ENCODE measurements at places on chromosomes 6 and 20.

GRCh38 chr20:25468126-25469075 lies 60.9 kb downstream of the GINS1 start:
- no peak for DNase-seq

DNA sequence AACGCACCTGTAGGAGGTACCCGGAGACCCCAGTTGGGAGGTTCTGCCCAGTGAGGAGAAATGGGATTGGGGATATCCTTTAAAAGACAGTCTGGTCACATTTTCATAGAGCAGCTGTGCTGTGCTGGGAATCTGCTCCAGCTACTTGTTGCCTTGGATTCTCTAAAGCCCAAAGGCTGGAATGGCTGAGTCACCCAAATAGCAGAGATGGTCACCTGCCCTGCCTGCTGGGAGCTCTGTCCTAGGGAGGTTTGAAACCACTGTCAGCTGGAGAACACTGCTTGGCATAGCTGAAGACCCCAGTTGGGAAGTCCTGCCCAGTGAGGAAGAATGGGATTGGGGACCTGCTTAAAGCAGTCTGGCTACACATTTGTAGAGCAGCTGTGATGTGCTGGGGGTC lies 34.8 kb upstream of the TFB1M start:
- DNase-seq = no peak

- no peak for DNase-seq
Observed at GRCh38 chr6:42383421-42384205, 68.1 kb downstream of the TRERF1 start.

GRCh38 chr6:35259948-35260590 lies 534 bp downstream of the ZNF76 start:
- peak; percentile 66 for DNase-seq

DNA sequence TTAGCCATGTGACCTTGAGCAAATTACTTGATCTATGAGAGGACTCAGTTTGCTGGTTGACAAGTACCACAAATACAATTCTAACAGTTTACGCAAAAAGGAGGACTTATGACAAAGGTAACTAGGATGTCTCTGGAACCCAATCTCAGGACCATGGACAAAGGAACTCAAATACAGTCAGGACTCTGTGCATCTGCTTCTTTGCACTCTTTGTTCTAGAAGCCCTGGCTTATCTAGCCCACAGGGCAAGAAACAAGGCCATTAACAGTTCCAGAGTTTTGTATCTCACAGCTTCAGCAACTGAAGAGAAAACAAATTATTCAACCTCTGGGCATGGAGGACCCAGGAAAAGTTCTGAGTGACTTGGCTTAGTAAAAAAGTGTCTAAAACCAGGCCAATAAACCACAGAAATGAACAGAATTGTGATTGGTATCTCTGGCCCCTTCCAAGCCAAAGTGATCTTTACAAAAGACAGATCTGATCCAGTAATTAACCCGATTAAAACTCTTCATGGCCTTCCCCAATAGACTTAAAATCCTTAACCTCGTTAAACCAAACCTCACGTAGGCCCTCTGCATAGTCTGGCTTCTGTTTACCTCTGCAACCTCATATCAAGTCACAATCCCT lies 5.9 kb downstream of the WASF1 start:
- no peak for DNase-seq

DNA sequence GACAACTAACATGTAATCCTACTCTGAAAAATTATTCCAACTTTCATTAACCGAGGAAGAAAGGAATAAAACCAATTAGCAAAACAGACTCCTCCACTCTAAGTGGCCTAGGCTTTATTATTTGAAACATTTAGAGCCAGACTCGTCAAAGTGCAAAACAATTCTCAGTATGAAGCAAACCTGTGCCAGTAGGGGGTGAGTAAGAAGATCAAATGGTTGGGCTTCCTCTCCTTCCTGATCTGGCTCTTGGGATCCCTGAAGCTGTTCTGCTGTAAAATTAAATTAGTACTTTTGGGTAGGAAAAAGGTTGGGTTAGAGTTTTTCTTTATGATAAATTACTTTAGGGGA lies 177.6 kb upstream of the MAN1A1 start:
- DNase-seq = no peak

DNA sequence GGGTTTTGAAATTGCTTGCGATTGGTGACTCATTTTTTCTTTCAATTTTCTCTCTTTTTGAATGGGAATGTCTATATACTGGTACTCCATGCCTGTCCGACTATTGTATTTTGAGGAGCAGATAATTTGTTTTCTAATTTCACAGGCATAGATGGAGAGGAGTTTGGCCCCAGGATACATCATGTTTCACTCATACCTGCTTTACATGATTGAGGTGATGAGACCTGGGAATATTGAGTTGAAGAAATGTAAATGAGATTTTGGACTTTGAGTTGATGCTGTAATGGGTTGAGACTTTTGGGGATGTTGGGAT lies 253.1 kb upstream of the RAB32 start:
- DNase-seq = no peak

DNA sequence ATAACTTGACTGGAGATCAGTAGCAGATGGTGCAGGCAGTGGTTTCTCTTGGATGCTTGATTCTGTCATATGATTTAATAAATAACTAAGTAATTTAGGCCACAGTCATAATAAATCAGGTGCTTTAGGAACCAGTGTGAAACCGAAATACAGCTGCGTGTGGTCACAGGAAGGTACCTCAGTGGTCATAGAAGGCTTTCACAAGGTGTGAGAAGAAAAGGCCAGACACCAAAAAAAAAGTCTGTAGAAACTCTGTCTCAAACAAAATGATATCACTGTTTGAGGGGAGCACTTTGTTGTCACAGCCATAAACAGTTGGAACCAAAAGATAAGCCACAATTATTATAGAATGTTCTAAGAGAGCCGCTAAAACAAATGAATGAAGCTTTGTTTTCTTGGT lies 56.5 kb downstream of the ARMC2 start:
- DNase-seq = no peak

DNA sequence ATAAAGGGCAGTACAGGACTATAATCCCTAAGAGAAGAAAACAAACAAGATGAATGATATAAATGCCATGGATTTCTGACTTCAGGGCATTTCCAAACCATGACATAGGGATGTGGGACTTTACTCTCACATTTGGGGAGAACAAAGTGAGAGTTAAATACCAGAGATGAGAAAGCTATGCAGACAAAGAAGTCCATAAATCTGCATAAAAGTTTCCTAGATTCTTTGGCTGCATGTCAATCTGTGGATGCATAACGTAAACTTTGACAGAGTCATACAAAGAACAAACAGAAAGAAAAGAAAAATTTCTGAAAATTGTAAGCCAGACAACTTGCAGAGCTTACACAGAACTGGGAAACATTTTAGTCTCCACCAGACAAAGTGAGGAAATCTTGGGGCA lies 11.7 kb downstream of the EPM2A start:
- DNase-seq = no peak

- no peak for DNase-seq
Observed at GRCh38 chr6:16689788-16690607, 71.3 kb downstream of the ATXN1 start.

DNA sequence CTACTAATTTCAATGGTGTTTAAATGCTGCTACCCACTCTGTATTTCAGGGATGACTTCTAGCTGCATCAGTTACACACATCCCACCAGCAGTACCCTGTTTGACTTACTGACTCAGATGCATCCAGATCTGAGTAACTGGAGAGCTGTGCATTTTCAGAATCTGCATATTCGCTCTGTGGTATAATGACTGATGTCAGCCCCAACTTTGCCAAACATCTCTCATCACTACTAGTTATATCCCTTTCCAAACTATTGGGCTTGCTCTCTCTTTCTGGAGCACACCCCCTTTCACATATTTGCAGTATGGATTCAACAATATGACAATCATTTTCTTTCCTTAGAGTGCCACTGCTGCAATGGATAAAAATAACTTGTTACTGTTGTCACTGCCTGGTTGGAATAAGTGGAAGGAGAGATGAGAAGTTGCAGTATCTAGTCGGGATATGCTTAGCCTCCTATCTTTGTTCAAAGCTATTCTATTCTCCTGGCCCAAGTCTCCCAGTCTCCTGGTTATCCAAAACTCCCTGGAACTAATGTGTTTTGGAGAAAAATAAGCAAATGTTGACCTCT lies 3.3 kb upstream of the RSPO3 start:
- DNase-seq = no peak

GRCh38 chr6:16181439-16182297 lies 52.8 kb downstream of the MYLIP start:
- no peak for DNase-seq

DNA sequence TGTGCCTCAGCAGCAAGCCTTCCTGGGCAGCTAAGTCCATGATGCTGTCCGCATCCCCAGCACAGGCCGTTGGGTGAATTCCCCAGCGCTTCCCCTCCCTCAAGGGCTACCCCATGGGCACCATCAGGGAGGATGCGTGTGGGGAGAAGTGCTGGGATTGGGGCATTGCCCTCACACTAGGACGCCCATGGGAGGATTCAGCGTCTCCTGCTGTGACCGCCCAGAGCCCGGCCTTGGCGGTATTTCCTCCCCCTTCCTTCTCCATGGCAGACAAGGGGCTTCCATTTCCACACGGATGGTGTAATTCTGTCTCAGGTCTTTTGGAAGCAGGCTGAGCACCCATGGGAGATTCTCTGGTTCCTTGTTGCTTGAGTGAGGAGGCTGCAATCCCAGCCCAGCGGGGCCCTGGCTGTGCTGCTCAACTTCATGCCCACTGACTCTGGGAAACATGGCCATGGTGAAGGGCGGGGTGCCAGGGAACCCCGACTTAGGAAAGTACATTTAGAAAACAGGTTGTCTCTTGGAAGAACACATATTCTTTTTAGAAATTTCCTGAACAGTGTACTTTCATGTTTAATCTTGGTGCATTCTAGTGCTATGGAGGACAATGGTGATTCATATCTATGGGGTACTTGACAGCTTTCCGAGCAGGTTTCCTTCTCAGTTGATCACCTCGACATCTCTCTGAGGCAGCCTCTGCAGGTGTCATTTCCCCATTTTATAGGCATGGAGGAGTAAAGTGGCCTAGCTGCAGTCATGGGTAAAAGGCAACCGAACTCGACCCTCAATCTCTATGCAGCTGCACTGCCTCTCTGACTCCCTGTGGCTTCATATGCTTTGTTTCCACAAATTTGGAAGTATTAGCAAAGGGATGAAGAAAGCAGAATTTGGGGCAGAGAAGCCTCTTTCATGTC lies 178.2 kb upstream of the CST7 start:
- DNase-seq = no peak

All from progenitor cell of endocrine pancreas (in vitro differentiated cells).